ENCODE measurements at places on chromosomes 12 and 14.

- no peak for DNase-seq
These were observed 310.9 kb downstream of the ADGRD1 start for GRCh38 chr12:131264635-131265034.

- DNase-seq, result no peak
These were observed 32.5 kb downstream of the PPFIA2 start for GRCh38 chr12:81726634-81727033.

DNA sequence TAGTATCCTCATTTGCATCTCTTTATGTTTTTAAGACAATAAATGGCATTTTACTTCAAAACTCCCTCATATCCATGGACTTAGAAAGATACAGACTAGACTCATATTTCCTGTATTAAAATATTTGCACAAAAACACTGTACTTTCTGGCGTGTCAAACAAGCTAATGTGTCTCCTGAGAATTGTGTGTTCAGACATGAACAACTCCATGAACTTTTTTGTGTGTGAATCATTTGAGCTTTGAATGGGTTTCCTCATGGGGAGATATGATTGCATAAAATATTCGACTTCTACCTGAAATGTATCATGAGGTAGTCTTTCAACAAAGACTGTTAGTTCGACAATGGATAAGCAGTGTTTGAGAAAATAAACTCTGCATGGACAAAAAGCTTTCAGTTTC is 58.8 kb downstream of the TMEM30B start:
- no peak for DNase-seq

DNA sequence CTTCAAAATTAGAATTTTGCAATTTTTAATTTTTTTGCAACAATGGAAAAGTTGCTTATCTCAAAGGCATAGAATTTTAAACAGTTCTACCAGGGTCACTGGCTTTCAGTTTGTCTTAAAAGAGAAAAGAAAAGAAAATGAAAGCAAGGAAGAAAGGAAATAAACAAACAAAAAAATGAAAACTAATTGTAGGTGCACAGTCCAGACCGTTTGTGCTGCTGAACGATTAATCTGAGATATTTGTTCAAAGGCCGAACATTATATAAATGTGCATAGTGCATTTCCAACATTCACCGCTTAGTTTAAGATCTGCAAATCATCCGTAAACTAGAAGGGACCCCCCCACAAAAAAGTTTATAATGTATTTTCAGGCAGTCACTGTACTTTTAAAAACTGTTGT is 5.5 kb upstream of the OTX2 start:
- no peak for DNase-seq

- no peak for DNase-seq
These were observed 7.1 kb downstream of the P2RX4 start for GRCh38 chr12:121217063-121217462.

DNA sequence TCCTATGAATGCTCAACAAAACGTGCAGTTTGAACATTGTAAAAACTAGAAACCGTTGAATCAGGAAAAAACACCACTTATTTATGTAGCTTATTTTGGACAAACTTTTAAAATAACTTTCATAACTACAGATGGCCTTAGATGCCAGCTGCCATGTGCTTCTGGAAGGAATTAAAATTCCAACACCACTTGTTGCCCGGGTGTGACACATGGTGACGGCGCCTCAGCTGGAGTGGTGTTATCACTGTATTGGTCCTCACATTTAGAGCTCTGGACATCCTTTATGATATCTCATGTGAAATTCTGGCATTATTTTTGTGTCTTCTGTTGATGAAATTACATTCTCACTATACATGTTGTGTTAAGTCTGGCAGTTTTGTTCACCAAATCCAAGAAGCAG is 211.0 kb downstream of the IPO8 start:
- DNase-seq, result no peak

GRCh38 chr14:55142466-55142865 is 13.4 kb downstream of the LGALS3 start:
- DNase-seq, result no peak

GRCh38 chr12:2332236-2332635 is 279.4 kb downstream of the CACNA1C start:
- peak; percentile 81 for DNase-seq

DNA sequence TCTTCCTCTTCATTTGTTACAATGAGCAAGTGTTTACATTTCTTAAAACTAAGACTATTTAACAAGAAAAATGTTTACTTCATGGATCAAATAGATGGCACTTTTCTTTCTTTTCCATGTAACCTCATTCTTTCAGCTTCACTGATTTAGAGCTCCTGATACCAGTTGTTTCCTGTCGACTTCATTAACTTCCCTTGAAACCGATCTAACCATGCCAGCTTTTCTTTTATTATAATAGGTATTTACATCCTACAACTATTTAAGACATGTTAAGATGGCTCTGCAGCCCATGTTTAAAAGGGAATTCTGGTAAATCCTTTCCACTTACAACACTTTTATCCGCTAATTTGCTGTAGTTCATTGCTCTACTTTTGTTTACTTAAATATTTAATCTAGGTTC is 107.3 kb upstream of the DCN start:
- no peak for DNase-seq

DNA sequence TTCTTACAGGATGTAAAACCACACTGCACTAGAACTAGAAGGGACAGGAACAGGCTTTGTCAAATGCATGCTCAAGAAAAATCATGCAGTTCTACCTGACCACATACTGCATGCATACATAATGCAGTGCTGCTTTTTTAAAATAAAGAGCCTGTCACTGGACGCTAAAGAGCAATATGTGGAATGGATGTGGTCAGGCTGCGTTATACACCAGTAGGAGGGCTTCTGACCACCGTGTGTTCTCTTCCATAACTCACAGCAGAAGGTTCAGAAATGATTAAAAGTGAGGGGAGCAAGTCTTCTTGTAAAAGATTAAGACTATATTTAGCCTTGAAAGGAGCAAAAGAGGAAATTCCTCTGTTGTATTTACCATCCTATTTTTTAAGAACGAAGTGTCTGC is 392.0 kb downstream of the EMP1 start:
- no peak for DNase-seq

GRCh38 chr12:124696693-124697476 is 129.5 kb upstream of the NCOR2 start:
- no peak for DNase-seq

- DNase-seq, result no peak
These were observed 107.1 kb downstream of the PPM1H start for GRCh38 chr12:62827855-62828254.
